Sigmoid colon (tissue), 7 donors: ENCODE measurements at places on chromosomes 7 and 10. TPM values are rescaled to one million over a fixed set of nuclear protein-coding genes. Genes with fewer than 3 reads are reported as not detected.

DNA sequence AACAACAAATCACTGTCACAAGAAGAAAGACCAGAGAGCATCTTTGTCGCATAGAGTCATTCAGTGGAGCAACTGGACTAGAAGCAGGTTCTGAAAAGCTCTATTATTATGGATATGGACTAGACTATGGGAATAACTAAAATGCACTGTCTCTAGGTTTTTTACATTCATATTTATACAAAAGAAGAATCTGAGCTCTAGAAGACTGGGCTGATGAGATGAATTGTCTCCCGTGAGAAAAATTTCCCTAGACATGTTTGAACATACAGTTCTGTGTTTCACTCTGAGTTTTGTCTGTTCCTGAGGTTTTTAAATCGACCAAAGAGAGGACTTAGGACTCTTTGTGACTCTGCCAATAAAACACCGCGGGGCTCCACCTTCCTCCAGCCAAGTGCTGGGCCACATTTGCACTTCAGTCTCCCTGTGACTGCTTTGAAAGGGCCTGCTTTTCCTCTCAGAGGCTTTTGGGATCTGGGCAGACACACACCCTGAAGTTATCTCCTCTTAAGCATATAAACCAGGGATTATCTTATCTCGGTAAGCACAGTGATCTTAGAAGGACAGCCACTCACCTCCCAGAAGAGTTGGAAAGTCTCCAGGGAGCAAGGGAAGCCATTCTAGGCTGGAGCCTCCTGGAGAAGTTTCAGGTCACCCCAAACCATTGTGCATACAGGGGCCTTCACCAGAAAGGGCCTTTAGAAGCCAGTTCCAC, 101.0 kb upstream of the JCAD start:
- DNase-seq, result no peak

- DNase-seq, result no peak
Observed at GRCh38 chr7:149180722-149181449, 14.5 kb upstream of the ZNF282 start.

DNA sequence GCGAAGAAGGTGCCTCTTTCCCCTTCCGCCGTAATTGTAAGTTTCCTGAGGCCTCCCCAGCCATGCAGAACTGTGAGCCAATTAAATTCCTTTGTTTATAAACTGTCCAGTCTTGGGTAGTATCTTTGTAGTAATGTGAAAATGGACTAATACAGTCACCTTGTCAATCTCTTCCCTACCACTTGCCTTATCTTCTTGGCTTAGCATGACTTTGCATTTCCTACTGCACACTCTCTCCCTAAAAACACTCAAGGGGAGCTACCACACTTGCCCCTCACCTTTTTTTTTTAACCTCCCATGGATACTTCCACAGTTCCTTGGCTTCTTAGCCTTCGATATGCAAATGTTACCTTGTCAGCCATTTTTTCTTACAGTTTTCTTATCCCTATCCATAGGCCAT, 7.4 kb upstream of the CDK6 start:
- DNase-seq, result no peak

GRCh38 chr7:132343199-132343598, 233.1 kb downstream of the PLXNA4 start:
- no peak for DNase-seq

DNA sequence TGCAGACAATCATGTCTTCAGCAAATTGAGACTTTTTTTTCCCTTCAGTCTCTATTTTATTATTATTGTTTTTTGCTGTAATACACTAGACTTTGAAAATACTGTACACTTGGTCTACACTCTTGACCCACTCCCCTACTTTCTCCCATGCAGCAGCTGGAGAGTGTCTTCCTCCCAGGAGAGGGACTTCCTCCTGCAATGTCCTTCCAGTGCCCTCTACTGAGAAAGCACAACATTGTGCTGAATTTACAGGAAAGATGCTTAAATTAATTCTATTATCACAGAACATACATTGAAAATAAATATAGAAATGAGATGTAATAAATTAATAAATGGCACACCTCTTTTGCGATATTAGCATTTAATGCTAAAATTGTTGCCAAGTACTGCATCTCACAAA, 411.3 kb downstream of the CCSER2 start:
- no peak for DNase-seq

The NME8 gene
- polyA plus RNA-seq, result not detected

The CPED1 gene
- polyA plus RNA-seq, result 2.2 TPM

The ZNF679 gene
- polyA plus RNA-seq, result not detected

The HMX3 gene
- polyA plus RNA-seq, result not detected
